ENCODE measurements at places on chromosomes 11 and 22.

- DNase-seq: no peak
These were observed 87.4 kb downstream of the TRMU start for GRCh38 chr22:46422896-46423295.

GRCh38 chr11:118909619-118910308 is 16.0 kb downstream of the BCL9L start:
- no peak for DNase-seq

GRCh38 chr22:28435140-28435768 is 244.4 kb downstream of the TTC28 start:
- no peak for DNase-seq

- no peak for DNase-seq
These were observed 47.9 kb upstream of the RAB1B start for GRCh38 chr11:66220566-66220935.

GRCh38 chr11:78039919-78040671 is 17.0 kb upstream of the KCTD14 start:
- peak; percentile 51 for DNase-seq

DNA sequence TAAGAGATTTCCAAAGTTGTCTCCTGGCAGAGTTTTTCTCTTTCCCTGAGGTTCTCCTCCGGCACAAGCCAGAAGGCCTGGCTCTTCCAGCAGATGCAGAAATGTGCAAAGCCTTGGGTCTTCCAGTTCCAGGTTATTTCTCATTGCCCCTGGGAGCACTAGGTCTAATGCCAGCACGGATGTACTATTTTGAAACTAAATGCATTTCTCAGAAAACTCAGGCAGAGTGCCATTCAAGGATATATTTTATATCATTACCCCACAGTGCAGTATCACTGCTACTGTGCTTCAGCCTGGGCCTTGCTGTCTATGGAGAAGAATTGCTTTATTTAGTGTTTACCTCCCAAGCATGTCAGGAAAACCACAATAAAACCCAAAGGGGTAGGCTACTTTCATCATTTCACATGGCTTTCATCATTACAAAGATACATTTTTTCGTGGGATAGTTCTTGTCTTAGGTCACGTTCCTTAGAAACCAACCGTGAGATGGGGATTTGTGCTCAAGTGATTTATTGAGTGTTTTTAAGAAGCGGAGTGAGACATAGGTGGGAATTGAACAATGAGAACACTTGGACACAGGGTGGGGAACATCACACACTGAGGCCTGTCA is 22.4 kb upstream of the FZD4 start:
- DNase-seq: no peak
